ENCODE measurements at places on chromosomes 4 and X. TPM values are rescaled to one million over a fixed set of nuclear protein-coding genes. Genes with fewer than 3 reads are reported as not detected.

Gene PPEF2
- 0.13 TPM for total RNA-seq

Gene TTC29
- not detected for total RNA-seq

Gene SLC34A2
- total RNA-seq, result not detected

Gene DIPK2B
- not detected for total RNA-seq

Gene RBMXL3
- total RNA-seq, result not detected

Gene LONRF3
- 1.8 TPM for total RNA-seq

Gene ADH1C
- not detected for total RNA-seq

Gene NPNT
- total RNA-seq, result not detected

Gene ZBTB49
- 7.9 TPM for total RNA-seq

Gene VGLL1
- not detected for total RNA-seq

Gene JADE1
- total RNA-seq, result 29.1 TPM

Gene EXOSC9
- 72.9 TPM for total RNA-seq

Gene MAOA
- total RNA-seq, result 19.1 TPM

Gene CT45A3
- total RNA-seq, result not detected
